ENCODE measurements at places on chromosomes 1 and 21.

DNA sequence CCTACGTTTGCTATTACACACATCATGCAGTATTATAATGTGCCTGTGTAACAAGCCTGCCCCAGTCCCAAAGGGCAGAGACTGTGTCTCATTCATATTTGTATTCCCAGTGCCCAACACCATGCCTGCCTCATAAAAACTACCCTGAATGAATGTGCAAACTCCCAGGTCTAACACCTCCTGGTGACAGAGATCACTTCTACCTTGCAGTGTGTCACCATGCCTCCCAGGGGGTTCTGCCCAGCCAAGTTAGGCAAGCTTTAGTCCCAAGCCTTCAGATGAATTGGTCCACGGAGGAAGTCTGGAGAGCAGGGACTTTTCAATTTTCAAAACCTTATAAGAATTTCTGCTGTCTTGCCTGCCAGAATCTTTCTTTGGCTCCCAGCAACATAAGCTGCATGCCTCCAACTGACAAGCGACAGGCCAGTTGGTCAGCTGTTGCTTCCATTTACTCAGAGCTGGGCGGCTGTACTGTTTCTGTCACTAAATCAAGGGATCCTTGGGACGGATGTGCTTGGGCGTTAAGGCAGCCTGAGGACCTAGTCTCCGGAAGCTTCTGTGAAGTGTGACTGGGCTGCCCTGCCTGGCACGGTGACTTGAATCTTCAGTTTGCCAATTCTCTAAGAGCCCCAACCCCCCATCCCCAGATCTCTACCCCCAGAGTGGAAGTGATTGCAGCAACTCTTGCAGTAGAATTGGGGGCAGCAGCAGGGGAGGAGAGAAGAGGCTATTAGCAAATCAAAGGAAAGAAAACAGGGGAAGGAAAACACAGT lies 1.2 kb downstream of the RXRG start:
- no peak for DNase-seq

- DNase-seq, result no peak
These were observed 52.2 kb downstream of the PHACTR4 start for GRCh38 chr1:28421744-28422143.

- peak; percentile 11 for DNase-seq
These were observed 18.3 kb upstream of the CAPN8 start for GRCh38 chr1:223683586-223684487.

- DNase-seq, result peak; percentile 6
These were observed at the start of gene TRIM58 for GRCh38 chr1:247857069-247857984. Gene TRIM58, plus strand, starts transcription at chr1:247857187. Its CDS starts 60 bp downstream, at chr1:247857247.

DNA sequence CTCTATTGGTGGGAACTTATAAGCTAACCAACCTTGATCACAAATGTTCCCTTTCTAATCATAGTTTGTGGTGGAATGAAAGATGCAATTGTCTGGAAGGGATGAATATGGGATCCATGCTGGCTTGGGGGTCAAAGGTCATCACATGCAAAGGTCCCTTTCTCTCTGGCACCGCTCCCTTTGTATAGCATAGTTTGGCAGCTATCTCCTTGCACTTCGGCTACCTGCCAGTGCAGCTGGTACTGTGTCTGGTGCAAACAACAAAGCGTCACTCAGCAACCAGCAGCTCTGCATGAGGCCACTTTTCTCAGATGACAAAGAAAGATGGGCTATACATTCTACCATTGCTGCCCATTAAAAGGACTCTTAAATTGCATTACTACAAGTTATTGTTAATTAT lies 188.2 kb upstream of the NFIA start:
- no peak for DNase-seq

GRCh38 chr1:31801458-31801857 lies 14.4 kb downstream of the SPOCD1 start:
- DNase-seq, result no peak

DNA sequence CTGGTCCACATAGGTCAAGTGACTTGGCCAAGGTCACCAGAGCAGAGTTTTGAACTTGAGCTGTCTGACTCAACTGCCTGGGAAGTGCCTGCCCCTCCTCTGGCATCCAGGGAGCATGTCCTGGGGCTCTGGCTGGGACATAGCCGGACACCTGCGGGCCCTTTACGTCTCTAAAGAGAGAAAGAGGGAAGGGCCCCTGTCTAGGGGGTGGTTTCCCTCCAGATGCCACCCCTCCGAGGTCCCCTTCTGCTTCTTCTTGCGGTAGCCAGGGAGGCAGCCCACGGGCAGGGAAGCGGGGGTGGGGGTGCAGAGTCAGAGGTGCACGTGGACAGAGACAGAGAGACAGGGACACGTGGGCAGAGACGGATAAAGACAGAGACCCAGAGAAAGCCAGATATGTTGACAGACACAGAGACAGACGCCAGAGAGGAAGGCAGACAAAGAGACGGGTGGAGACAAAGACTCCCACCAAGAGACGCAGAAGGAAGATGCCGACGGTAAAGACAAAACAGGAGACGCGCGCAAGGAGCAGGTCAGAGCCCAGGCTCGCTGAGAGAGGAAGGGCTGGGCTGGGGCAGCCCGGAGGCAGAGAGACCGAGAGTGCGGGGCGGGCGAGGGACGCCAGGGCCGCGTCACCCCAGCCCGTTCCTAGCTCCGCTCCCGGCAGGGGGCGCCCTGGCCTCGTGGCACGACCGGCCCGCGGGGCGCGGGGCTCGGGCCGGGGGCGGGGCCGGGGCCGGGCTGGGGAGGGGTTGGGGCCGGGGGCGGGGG lies 458 bp upstream of the ALPL start:
- peak; percentile 48 for DNase-seq
